RPMI8226 (cell line): ENCODE measurements at places on chromosomes 1 and 21.

GRCh38 chr21:30478004-30478403, 2.2 kb downstream of the KRTAP19-1 start:
- no peak for DNase-seq

GRCh38 chr1:44855742-44856141, 12.7 kb upstream of the PTCH2 start:
- DNase-seq = no peak

GRCh38 chr1:26285366-26286063, 5.6 kb downstream of the SH3BGRL3 start:
- DNase-seq = peak; percentile 84

DNA sequence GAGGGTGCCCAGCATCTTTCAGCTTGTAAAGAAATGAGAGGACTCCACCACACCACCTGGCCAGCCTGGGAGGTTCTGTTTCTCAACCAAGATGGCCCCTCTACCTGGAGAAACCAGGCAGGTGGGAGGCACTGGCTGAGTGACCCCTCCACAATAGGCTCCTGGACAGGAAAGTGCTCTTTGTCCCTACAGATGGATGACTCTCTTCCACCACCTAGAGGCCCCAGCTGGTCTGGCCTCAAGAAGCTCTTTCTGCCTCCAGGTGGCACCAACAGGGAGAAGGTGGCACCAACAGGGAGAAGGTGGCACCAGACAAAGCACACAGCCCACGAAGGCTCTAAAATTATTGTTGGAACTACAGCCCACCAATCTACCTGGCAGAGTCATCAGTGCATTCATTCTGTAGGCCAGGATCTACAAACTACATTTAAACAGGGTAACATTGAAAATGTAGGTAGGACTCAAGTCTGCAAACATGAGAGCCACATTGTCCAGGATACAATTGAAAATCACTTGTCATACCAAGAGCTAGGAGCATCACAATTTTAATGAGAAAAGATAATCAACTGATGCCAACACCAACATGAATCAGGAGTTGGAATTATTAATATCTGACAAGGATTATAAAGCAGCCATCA, 14.4 kb downstream of the TMPRSS3 start:
- DNase-seq = peak; percentile 83

DNA sequence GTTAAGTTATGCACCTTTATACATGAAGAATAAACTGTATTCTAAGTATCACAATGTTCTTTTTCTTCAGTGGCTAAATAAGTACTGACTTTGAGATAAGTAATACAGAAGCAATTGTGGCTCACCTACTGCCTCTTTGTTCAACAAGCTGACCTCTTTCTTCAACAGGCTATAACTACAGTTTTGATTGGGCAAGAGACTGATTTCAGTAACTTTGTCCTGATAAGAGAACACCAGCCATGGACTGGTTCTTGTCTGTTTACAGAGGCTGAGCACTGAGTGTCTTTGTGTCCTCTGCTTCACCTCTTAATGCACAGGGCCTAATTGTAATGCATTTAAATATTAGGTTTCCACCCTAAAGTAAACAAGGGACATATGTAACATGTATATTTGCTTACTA, 34.6 kb upstream of the PDE4B start:
- no peak for DNase-seq

DNA sequence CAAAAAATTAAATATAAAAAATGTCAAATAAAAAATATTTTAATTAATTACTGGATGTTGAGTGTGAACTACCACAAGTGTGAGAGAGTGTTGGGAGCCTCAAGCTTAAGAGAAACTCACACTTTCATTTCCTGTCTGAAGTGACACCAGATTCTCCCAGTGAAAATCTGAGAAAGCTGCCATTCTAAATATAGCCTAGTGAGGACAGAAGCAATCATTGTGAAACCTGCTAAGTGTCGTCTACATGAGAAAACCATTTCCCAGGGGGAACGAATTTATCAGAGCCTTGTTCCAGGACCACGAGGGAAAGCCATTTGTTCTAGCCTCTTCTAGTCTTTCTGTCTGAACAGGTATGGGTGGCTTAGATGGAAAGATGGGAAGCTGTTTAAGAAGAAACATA, 329.3 kb upstream of the PRMT6 start:
- no peak for DNase-seq

- no peak for DNase-seq
Observed at GRCh38 chr1:202860744-202861419, 28.1 kb downstream of the RABIF start.

- peak; percentile 29 for DNase-seq
Observed at GRCh38 chr1:101262630-101263348, 26.0 kb downstream of the S1PR1 start.

DNA sequence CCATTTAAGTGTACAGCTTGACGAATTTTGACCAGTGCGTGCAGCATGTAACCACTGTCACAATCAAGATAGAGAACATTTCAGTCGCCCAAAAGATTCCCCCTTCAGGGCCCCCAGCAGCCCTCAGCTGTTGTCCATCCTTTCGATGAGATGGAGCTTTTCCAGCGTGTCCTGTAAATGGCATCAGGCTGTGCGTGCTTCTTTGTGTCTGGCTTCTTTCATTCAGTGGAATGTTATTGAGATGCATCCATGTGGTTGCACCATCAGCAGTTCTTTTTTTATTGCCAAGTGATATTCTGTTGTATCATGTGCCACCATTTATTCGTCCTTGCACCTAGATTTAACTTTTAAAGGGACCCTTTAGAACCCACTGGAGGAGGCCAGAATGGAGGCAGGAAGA, 21.9 kb downstream of the UBE2Q1 start:
- no peak for DNase-seq

GRCh38 chr1:160581961-160582360, 2.7 kb upstream of the CD84 start:
- no peak for DNase-seq

- no peak for DNase-seq
Observed at GRCh38 chr1:217871955-217872354, 240.8 kb downstream of the SPATA17 start.

GRCh38 chr1:5928714-5929400, 63.4 kb downstream of the NPHP4 start:
- DNase-seq = no peak

- DNase-seq = peak; percentile 19
Observed at GRCh38 chr1:116794804-116795481, 40.7 kb downstream of the CD2 start.

DNA sequence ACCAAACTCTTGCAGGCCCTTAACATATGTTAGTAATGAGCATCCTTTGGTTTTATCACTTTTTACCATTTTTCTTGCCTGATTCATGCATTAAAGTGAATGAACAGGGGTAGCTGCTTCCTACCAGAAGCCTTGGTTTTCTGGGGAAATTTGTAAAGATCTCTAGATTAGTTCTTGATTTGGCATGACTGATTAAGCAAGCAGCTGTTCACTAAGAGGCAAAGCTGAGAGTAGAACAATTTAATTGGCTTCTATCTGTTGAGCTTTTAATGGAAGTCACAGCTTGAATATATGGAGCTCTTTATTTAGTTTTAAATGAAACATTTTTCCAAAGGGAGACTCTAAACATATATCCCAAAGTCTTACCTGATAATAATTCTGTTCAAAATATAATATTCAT, 23.6 kb downstream of the TLCD4 start:
- no peak for DNase-seq

DNA sequence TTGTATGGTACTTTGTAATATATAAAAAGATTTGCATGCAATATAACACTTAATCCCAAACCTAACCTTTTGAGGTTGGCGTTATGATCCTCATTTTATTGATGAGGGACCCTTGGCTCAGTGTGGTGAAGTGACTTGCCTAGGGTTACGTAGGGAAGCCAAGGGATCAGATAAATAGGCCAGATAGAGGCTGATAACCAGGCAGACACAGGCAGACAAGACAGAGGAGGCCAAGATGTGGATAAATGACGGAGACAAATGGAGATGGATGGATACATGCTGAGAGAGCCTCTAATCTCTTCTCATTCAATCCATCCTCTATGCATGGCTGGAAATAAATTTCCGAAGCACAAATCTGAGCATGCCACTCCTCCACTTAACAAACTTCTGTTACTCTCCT, 136.9 kb upstream of the SPATA6 start:
- DNase-seq = no peak

- peak; percentile 10 for DNase-seq
Observed at GRCh38 chr21:18522181-18522972, 118.8 kb upstream of the TMPRSS15 start.

DNA sequence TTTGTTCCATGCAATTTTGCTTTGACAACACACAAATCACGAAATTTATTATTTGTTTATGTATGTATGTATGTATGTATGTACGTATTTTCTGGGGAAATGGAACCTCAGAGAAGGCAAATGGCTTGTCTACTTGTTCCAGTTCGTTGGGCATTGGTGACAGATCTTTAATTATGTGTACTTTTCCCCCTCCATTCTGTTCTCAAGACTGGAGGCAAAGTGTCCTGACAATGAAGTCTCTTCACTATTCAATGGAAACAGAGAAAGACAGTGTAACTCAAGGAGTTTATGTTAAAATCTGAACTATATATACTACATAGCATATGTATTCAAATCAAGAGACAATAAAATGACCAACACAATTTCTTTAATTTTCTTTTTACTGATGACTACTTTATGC, 245.7 kb upstream of the PTBP2 start:
- no peak for DNase-seq

DNA sequence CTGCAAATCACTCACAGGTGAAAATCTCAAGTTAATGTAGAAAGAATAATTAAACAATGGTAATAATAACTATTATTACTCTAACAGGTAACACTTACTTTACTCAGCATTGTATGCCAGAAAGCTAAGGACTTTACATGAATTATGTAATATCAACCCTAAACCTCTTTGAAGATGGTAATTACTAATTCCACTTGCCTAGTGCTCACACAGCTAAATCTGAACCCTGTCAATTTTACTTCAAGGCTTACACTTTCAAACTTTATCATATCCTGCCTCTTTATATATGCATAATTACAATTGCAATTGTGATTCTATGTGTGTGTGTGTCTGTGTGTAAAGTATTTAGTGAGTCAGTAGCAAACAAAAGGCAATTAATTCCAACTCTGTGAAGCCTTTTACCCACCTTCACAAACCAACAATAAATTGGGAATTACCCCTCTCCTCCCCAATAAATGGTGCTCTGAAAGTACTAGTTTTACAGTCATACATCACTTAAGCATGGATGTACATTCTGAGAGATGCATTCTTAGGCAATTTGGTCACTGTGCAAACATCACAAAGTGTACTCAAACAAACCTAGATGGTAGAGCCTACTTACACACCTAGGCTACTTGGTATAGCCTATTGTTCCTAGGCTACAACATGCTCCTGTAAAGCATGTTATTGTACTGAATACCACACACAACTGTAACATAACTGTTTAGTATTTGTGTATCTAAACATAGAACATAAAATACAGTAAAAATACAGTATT, 5.9 kb downstream of the ZNF644 start:
- DNase-seq = no peak

- no peak for DNase-seq
Observed at GRCh38 chr1:223221686-223222085, 78.6 kb upstream of the TLR5 start.

DNA sequence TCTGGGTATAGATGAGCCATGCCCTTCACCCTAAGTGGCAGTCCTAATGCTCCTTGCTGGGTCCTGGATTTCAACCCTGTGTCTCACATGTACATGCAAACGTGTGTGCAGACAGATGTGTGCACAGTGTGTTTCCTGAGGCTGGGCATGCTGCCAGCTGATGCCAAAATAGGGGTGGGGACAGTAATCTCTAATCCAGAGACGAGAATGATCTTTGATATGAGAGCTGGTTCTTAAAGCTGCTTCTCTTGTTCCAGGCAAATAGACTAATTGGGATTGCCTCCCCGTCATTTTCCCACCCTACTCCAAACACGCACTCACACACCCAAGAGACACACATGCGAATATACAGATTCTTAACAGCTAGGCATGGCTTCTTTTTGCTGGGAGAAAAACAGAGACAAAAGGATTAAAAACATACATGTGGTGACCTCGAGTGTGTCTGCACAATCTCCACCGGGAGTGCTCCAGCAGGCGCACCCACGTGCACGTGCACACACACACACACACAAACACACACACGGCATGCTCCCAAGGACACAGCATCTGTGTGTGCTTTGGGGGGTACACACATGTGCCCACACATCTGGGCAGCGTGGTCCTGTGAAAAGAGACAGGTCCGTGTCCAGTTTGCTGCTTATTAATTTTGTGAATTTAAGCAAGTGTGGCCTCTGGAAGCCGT, 102.1 kb upstream of the ZBTB40 start:
- DNase-seq = peak; percentile 30

DNA sequence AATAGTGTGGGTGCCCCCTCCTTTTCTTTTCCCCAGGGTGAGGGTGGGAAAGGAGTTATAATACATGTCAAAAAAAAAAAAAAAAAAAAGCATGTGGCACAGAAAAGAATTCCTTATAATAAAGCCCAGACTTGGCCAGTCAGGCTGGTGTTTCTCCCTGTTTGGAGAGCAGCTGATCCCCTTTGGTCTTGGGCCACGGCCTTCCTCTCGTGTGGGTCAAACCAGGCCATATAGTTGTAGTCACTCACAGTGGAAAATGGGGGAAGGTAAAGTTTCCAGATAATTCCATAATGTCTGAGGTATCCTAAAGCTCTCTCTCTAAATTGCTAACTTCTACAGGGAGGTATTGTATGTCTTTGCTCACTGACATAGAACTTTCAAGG, 22.0 kb downstream of the CLIC6 start:
- DNase-seq = no peak

DNA sequence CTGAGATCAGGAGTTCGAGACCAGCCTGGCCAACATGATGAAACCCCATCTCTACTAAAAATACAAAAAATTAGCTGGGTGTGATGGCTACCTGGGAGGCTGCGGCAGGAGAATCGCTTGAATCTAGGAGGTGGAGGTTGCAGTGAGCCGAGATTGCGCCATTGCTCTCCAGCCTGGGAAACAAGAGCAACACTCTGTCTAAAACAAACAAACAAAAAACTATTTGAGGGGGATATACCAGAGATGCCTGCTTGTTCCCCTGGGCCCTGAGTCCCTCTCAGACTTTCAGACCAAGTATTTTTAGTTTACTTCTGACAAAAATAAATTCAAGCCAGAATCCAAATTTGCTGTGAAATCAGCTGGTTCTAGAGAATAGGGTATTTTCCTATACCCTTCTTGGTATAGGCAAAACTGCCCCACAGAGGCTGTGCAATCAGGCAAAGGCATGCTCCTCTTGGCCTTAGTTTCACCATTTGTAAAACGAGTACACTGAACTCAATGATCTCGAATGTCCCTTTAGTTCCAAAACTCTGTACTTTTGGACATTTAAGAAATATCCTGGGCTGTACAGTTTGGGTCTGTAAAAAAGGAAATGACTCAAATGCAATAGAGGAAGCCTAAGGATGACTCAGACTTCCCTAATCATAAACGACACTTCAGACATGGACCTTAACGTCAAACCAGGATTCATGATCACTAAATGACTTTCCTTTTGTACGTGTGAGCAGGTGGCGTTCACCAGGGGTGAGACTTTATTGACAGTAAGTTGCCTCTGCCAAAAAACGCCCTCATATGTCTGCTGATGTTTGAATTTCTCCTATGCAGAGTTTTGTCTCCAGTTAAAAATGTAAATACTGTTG, 16.1 kb downstream of the ENSA start:
- DNase-seq = peak; percentile 91

- DNase-seq = no peak
Observed at GRCh38 chr1:118429856-118430255, 244.8 kb upstream of the SPAG17 start.
